ENCODE measurements at places on chromosomes 5 and 9. TPM values are rescaled to one million over a fixed set of nuclear protein-coding genes. Genes with fewer than 3 reads are reported as not detected.

The MAPK9 gene
- 90.8 TPM for total RNA-seq

The IRX1 gene
- total RNA-seq, result not detected

The ZFP2 gene
- 9.4 TPM for total RNA-seq

The HACD4 gene
- total RNA-seq, result 0.94 TPM

The PCDHGB3 gene
- 12.3 TPM for total RNA-seq

The CHD1 gene
- total RNA-seq, result 92.5 TPM
